Posterior cingulate gyrus (tissue), 11 donors: ENCODE measurements at places on chromosomes 3 and 15.

- DNase-seq = no peak
These were observed 111.9 kb downstream of the SNRPN start for GRCh38 chr15:25066708-25067107.

DNA sequence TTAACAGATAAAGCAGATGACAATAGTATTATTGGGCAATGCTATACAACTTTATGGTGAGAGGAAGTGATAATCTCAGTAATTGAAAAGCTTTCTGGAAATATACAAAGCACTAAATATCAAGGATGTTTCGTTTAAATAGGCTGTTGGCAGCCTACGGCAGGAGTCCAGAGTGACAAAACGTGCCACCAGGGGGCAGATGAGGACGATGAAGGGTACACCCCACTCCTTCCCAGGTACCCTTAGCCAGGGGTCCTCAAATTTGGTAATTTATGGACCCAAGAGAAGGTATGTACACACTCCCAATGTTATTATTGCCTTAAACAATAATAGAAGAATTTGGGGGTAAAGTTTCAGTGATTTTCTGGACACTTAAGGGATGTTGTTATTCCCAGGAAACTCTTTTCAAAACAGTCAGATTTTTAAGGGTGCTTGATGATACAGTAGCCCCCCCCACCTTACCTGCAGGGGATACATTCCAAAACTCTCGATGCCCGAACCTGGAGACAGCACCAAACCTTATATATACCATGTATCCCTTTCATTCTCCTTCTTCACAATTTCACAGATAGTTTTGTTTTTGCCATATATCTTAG, 1.4 kb upstream of the MAGEL2 start:
- peak; percentile 61 for DNase-seq

DNA sequence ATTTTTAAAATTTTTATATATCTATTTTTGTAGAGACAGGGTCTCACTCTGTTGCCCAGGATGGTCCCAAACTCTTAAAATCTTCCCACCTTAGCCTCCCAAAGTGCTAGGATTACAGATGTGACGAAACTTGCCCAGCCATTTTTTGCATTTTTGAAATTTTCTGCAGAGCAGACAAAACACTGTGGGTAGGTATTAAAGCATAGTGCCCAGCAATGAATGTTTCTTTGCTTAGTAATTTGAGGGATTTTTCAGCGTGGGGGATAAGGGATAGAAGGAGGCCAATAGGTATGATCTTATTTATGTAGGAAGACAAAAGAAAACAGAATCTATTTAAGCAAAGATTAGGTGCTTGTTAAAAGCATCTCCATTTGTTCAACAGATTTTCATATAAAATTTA, 446.8 kb upstream of the DPH6 start:
- DNase-seq = no peak

DNA sequence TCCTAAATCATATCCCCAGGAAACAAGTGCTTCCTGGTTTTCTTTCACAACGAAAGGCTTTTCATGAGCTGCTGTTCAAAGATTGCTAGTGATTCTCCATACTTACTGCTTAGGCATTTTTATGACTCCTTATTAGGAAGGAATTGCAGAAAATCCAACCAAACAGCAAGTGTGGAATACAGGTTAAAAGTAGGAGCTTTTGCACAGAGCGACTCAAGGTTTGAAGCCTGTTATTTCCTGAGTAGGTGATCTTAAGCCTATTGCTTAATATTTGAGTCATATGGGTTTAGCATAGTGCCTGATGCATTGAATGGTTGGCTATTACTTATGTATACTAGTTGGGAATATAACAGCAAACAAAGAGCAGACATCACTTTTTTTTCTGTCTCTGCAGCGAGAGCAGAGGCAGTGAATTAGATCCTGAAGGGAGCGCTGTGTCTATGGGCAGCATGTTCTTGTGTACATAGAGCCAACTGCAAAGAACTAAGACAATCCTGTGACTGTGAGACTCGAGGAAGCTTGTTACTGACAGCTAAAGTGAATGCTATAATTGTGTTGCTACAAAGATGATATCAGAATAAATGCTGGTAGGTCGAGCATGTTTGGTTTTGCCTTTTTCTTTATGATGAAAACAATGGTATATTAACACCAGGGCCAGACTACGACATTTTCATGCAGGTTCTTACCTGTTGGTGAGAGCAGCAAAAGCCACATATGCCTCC, 6.3 kb downstream of the TM4SF1 start:
- no peak for DNase-seq

DNA sequence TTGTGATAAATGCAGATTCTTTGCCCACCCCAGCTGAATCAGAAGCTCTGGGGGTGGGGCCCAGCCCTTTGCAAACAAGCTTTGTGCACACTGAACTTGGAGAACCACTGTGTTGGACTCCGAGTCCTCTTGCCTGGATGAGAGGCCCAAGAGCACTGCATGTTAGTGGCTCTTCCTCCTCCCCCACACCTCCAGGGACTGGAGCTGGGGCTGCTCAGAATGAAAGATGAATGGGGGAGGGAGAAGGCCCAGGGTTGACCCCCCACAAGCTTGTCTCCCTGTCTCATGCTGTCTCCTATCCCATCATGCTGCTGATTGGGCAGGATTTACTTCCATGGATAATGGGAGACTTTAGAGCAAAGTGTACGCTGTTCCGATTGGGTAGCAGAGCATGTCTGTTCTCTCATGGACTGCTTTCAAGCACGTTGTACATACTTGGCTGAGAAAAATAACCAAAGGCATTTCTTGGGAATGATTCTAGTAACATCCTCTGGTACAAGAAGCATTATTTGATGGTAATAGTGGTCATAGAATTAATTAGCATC, 99.6 kb downstream of the PGPEP1L start:
- no peak for DNase-seq

GRCh38 chr3:15572138-15572537, 29.2 kb downstream of the HACL1 start:
- no peak for DNase-seq

DNA sequence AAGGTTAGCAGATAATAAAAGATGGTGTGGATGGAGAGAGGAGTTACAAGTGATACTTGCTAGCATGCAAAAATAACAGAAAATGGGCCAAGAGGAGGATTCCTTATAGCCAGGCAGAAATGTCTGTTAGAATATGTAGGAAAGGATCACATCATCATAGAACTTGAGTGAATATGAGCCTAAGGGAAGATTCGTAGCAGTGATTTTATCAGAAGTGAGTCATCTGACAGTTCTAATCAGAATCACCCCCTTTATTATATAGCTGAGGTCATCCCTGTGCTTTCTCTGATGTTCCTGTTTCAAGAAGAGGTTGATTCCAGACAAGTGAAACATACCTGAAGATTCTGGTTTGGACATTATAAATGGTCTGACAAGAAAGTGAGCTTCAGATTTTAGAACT, 22.9 kb downstream of the EXOG start:
- DNase-seq = no peak

DNA sequence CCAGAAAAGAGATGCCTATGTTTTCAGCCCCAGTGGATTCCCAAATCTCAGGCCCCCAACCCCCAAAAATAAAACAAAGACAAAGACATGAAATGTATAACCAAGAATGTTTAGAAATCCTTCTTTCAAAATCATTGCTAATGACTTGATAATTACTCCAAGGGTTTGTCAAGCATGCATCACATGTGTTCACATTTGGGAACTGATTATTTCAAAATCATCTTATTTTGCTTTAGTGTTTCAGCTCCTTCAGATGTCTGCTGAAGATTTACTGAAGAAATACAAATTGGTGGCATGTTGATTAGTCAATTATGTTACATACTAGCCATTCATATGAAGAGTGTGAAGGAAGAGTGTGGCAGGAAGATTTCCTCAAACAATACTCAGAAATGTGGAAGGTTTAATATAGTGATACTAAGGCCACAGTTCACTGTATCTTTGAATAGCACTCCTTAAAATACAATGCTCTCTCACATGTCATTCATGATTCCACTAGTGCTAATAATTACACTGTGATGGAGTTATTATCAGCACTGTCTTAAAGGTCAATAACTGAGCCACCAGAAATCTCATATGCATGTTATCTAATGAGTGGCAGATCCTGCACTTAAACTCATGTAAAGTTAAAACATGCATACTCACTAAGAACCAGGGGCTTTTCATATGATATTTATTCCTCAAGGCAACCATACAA, 134.5 kb upstream of the TGFBR2 start:
- no peak for DNase-seq

- DNase-seq = no peak
These were observed 98.2 kb downstream of the TMEM108 start for GRCh38 chr3:133136114-133137041.

DNA sequence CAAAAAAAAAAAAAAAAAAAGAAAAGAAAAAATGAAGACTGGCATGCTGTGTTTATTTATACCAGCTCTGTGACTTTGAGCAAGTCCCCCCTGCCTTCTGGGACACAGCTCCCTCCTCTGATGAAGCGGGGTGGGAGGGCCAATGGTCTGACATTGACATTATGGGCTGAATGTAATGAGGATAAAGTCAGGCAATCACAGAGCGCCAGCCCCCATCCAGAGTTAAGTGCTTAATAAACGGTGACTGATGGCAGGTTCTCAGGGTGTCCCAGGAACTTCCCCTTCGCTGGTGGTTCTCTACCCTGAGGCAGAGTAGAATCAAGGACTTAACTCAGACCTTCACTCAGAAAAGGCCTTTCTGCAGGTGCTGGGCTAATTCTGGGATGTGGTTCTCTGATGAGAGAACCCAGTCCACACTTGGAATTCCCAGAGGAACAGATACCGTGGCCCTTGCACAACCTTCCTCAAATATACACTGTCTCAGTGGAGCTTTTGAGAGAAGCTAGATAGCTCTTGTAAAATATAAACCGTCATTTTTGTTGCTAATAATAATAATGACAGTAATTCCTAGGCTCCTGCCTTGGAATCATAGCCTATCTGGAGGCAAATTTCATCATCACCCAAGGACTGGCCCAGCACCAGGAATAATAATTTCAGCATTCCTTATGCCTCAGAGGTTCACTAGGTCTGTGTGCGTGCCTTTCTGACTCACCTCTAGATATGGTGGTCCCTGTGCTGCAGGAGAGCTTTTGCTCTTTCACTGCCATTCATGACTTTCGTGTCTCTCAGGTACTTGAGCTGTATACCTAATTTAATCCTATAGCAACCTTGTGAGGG, 115.8 kb downstream of the RPLP1 start:
- no peak for DNase-seq

DNA sequence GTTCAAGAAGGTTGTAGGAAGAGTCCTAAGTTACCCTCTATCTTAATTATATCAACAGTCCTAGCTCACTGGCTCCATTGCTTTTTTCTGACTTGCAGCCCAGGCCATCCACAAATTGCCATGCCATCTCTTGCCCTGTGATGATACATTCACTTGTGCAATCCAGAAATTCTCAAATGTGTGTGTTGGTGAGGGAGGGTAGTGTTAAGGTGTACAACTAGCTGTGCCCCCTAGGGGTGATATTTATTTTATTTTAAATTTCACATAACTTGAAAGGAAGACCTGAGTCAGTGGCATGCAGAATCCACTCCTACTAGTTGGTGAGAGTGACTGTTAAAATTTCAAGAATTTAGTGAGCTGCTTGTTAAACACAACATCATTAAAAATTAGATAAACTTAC, 156.1 kb upstream of the ANKRD28 start:
- no peak for DNase-seq

DNA sequence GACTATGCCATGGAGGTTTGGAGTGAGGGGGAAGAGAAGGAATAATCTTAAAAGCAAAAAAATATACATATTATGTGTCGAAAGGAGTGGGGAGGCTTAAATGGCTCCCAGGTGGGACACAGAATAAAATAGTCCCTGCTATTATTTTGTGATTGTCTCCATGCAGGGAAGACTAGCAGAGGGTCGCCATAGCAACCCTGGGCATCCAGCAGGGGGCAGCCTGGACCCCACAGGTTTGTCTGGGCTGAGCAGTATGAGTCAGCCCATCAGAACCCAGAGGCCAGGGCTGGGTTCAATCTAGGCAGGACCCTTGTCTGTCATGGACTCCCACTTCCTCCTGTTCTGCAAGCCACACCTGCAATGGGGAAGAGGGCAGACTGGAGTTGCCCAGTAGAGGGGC, 17.6 kb upstream of the LINGO1 start:
- DNase-seq = no peak

DNA sequence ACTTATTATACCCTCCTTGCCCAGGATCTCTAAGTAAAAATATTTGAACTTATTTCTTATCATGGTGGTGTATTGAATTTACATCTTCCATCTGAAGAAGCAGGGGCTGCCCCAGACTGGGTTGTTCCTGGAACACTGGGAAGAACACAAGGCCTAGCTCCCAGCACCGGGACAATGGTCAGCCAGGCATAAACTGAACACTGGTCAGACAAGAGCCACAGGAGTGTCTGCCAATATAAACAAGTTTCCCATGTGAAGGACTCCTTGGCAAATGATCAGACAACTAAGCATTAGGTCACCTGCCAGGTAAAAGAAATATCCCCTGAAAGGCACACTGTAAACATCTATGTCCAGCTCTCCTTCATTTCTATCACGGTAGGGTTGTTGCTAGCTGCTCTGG, 172.4 kb downstream of the ATP8B4 start:
- DNase-seq = no peak

GRCh38 chr3:134008630-134009156, 21.0 kb downstream of the SLCO2A1 start:
- DNase-seq = no peak

- no peak for DNase-seq
These were observed 828 bp upstream of the VWA5B2 start for GRCh38 chr3:184228376-184229137.

- no peak for DNase-seq
These were observed 22.6 kb upstream of the SCG3 start for GRCh38 chr15:51658664-51659063.

- DNase-seq = no peak
These were observed 77.6 kb downstream of the EDEM1 start for GRCh38 chr3:5264896-5265770.

- DNase-seq = no peak
These were observed 243.3 kb upstream of the TOPAZ1 start for GRCh38 chr3:43998370-43998835.

- DNase-seq = no peak
These were observed 20.5 kb downstream of the BOC start for GRCh38 chr3:113231827-113232253.

- DNase-seq = no peak
These were observed 62.2 kb downstream of the SLC15A2 start for GRCh38 chr3:121956363-121956762.

GRCh38 chr3:141262308-141262705, 30.7 kb downstream of the PXYLP1 start:
- no peak for DNase-seq

DNA sequence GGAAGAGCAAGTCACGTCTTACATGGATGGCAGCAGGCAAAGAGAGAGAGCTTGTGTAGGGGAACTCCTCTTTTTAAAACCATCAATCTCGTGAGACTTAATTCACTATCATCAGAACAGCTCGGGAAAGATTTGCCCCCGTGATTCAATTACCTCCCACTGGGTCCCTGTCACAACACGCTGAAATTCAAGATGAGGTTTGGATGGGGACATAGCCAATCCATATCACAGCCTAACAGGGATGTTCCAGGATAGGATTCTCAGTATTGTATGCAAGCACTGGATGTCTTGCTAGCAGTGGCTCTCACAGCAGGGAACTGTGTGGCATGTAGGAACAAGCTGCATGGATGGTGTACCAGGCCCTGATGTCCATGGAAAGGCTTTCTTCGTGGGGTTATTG, 47.8 kb upstream of the SLC24A5 start:
- DNase-seq = no peak

- DNase-seq = no peak
These were observed 27.0 kb upstream of the CD200R1L start for GRCh38 chr3:112873632-112874031.
